ENCODE measurements at places on chromosomes 5 and 9. TPM values are rescaled to one million over a fixed set of nuclear protein-coding genes. Genes with fewer than 3 reads are reported as not detected.

FREM1 gene
- total RNA-seq = 0.09 TPM

SETD9 gene
- total RNA-seq = 8.6 TPM

EPB41L4A gene
- 3.2 TPM for total RNA-seq

IFNB1 gene
- 0.30 TPM for total RNA-seq

ADAMTSL1 gene
- 531 TPM for total RNA-seq

ZFP2 gene
- total RNA-seq = 0.55 TPM

LTC4S gene
- total RNA-seq = 0.59 TPM

GADD45G gene
- total RNA-seq = 1.8 TPM

GARIN3 gene
- not detected for total RNA-seq

ZER1 gene
- 37.4 TPM for total RNA-seq

ANKS6 gene
- total RNA-seq = 11.3 TPM

HACD4 gene
- 4.2 TPM for total RNA-seq

All from smooth muscle cell of the umbilical artery (primary cell).